A549 treated with RU486 at 1 μM for 4 hours (cell line): ENCODE measurements at places on chromosomes 7 and 10. TPM values are rescaled to one million over a fixed set of nuclear protein-coding genes. Genes with fewer than 3 reads are reported as not detected.

DYNC1I1 gene
- total RNA-seq, result 0.07 to 0.20 TPM (median 0.16 TPM) in 3 of 5 replicates, not detected in the others

ZNF33A gene
- total RNA-seq, result 6.9 to 8.9 TPM (median 7.3 TPM) in 5 replicates

FAM221A gene
- total RNA-seq, result 0.21 to 0.42 TPM (median 0.25 TPM) in 5 replicates

ANXA11 gene
- 167 to 255 TPM (median 199 TPM) in 5 replicates for total RNA-seq

MYOZ1 gene
- not detected in 5 replicates for total RNA-seq

SND1 gene
- 103 to 114 TPM (median 108 TPM) in 5 replicates for total RNA-seq

UTF1 gene
- total RNA-seq, result 0.08 to 0.16 TPM (median 0.16 TPM) in 3 of 5 replicates, not detected in the others

GIMAP2 gene
- 0.06 to 0.17 TPM in 2 of 5 replicates, not detected in the others for total RNA-seq

ZNF248 gene
- total RNA-seq, result 2.6 to 6.5 TPM (median 4.0 TPM) in 5 replicates

CASD1 gene
- total RNA-seq, result 3.4 to 11.4 TPM (median 11.0 TPM) in 5 replicates

ZNF488 gene
- 11.0 to 14.8 TPM (median 12.9 TPM) in 5 replicates for total RNA-seq

AKR1D1 gene
- total RNA-seq, result not detected in 5 replicates
